Choroid plexus epithelial cell (primary cell): ENCODE measurements at places on chromosomes 6 and 20.

GRCh38 chr6:169424149-169424804 is 170.6 kb upstream of the THBS2 start:
- DNase-seq: no peak

DNA sequence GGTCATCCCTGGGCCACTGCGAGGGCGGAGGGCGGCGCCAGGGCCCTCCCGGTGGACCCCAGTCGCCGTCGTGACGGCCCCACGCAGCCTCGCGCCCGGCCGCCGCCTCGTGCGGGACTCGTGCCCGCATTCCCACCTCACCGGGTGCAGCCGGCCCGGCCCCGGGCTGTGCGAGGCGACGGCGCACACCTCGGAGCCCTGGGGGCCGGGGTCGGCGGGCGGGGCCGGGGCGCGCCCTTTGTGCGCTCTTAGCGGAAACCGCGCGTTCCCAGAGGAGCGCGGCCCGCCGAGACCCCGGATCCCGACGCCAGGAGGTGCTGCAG is 5.5 kb upstream of the DLL1 start:
- no peak for DNase-seq

DNA sequence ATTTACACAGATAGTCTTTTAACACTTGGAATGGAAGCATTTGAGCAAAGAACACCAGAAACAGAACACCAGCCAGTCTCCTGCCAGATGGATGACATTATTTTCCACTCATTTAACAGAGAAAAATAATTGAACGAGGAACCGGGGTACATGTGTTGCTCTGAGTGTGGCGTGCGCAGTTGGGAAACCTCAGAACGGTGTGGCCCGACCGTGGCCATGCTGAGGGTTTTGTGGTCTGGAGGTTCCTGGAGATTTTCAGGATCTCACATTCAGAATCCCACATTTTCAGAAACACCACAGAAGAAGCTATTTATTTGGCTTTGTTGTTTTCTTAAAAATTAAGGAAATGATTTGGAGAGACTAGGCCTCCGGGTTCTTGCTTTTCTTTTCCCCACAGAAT is 126.9 kb upstream of the QKI start:
- DNase-seq: no peak

DNA sequence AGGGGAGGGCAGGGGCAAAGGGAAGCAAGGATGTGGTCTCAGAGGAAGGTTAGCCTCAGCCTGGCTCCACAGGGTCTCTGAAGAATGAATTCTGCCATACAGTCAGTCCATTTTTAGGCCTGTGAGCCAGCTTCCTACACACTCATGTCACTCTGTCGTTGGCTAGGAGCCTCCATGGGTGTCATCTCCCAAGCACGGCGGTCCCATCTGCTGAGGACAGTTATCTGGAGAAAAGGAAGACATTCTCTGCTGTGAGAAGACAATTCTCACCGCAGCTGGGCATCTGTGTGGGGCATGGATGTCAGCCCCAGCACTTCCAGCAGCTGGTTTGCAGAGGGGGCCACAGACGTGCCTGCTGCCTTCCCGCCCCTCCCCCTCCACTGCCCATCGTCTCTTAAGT is 167.6 kb downstream of the LINC00237 start:
- no peak for DNase-seq

- DNase-seq: no peak
Observed at GRCh38 chr6:107105511-107106116, 9.7 kb downstream of the BEND3 start.

- no peak for DNase-seq
Observed at GRCh38 chr6:137020776-137021175, 24.0 kb downstream of the IL20RA start.

- DNase-seq: peak; percentile 92
Observed at GRCh38 chr6:27772261-27773001, 139.8 kb downstream of the OR2B2 start.

GRCh38 chr6:137884149-137884909 is 17.3 kb downstream of the TNFAIP3 start:
- no peak for DNase-seq

- no peak for DNase-seq
Observed at GRCh38 chr6:107894809-107895396, 63.1 kb downstream of the SEC63 start.

GRCh38 chr20:41081276-41081814 is 52.7 kb downstream of the TOP1 start:
- peak; percentile 90 for DNase-seq

DNA sequence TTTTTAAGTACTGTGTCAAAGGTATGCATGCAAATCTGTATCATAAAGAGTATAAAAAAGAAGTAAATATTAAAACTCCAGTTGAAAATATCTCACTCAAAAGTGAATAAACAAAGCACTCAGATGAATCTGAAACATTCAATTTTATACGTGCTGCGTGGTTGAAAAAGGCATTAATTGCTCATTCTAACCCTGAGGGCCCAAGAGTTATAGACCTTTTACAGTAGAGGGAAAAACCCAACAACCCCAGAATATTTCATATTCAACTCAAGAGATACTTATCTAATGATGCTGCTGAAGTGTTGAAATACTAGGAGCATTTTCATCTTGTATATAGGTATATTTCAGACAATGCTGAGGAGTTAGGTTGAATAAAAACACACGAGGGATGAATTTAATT is 862.8 kb upstream of the CITED2 start:
- DNase-seq: no peak

GRCh38 chr6:130624046-130624445 is 203.2 kb upstream of the SMLR1 start:
- DNase-seq: peak; percentile 72

DNA sequence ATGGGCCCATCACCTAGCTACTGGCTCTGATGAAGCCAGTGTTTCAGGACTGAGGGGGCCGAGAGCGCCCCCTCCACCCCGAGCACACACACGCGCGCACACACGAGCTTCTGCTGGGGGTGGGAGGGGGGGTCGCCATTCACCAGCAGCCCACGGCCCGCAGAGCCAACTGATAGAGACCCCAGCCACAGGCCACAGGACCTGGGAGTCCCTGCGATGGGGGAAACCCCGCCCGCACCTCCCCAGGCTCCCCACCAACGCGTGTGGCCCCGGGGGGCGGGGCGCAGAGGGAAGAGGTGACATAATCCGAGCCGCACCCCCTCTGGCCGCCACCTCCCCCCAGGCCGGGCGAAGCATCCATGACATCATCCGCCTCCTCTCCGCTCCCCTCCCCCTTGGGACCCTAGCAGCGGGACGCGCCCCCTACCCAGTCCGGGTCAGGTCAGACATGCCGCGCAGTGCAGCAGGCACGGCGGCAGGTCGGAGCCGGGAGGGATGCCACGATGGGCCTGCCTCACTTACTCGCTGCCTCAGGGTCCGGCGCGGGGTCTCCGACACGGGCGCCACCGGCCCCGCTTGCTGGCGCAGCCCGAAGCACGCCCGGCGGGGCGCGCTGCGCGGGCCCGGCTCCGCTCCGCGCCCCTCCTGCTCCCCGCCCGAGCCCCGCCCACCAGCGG is at the start of gene LZTS3:
Gene LZTS3, minus strand, starts transcription at position 617 of the 677 bp plus-strand sequence. CDS start 6,386 bp downstream, outside the sequence.
- DNase-seq: peak; percentile 48

GRCh38 chr6:77425671-77426070 is 37.6 kb downstream of the HTR1B start:
- peak; percentile 62 for DNase-seq

DNA sequence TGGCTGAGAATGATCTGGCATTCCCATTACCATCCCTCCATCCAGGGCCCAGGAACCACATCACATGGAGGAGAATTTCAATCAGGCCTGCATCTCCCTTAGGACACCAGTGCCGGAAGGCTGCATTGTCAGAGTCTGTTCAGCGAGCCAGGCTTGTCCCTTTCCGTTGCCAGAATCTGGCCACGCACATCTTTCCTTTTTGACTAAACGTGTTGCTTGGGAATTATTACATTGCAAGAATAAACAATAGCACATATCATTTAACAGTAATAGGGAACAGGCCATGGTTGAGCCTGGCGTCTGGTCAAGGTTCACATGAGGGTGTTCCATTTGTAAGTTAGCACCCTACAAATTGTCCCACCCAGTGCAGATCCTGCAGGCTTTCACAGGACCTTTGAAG is 42.8 kb downstream of the SOBP start:
- no peak for DNase-seq

GRCh38 chr6:55494411-55494810 is 84.6 kb downstream of the HMGCLL1 start:
- DNase-seq: no peak

DNA sequence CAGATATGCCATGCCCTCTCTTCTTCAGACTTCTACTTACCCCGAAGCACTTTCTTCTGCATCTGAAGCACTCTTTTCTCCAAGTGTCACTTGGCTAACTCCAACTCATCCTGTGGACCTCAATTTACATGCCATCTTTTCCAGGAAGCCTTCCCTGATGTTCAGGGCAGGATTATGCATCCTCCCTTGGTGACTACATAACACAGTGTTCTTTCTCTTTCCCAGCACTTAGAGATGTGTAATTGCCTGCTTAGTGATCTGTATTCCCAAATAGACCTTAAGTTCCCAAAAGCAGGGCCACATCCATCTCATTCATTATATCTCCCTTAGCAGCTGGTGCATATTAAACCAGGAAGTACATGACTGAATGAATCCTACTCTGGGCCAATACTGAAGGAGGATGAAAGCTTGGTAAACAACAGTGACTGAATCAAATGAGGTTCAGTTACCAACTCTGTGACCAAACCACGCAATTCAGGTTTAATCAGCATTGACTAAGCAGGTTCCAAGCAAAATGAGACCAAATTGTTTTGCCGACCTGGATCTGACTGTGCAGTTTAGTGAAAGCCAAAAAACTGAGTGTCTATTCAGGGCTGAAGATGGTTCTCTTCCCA is 121.4 kb upstream of the TCF21 start:
- DNase-seq: no peak

GRCh38 chr6:44837741-44838140 is 450.2 kb downstream of the CDC5L start:
- DNase-seq: no peak

- DNase-seq: no peak
Observed at GRCh38 chr6:1702580-1703051, 92.9 kb downstream of the FOXC1 start.

DNA sequence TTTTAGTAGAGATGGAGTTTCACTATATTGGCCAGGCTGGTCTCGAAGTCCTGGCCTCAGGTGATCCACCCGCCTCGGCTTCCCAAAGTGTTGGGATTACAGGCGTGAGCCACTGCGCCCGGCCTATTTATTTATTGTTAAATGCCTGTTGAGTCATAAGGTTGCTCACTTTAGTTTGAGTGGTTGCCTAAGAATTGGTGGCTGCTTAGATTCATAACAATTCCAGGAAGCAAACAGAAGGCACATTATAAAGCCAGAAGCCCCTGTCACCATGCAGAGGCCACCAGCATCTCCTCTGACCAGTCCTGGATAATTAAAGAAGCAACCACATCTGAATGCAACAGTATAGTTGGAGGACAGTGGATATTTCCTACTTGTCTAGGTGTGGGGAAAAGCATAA is 24.0 kb upstream of the ARMH2 start:
- DNase-seq: peak; percentile 55

DNA sequence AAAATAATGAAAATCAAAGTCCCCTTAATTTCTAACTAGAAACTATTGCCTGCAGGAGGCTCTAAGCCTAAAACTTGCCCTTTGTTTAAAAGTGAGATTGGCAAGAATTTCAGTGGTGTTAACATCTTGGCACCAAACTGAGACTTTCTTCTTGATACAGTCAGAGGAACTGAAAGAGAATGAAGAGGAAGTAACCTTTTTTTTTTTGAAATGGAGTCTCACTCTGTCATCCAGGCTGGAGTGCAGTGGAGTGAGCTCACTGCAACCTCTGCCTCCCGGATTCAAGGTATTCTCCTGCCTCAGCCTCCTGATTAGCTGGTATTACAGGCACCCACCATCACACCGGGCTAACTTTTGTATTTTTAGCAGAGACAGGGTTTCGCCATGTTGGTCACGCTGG is 3.6 kb downstream of the DOP1A start:
- no peak for DNase-seq

DNA sequence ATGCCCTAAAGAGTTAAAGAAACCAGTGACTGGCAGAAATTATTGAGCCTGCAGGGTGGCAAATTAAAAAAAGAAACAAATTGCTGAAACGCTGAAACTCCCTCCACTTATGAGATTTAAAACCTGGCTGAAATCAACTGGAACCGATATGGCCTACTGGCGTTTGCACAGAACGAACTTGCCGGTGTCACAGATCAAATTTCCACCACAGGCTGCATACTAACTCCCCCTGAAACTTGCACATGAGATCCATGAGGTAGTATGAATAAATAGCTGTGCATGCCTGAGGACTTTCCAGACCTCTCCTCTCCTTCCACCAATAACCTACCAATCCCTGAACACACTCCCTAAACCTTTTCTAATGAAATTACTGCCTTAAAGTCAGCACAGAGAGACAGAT is 150.4 kb downstream of the RNGTT start:
- DNase-seq: peak; percentile 13

GRCh38 chr20:8304124-8304816 is 172.2 kb downstream of the PLCB1 start:
- peak; percentile 16 for DNase-seq

DNA sequence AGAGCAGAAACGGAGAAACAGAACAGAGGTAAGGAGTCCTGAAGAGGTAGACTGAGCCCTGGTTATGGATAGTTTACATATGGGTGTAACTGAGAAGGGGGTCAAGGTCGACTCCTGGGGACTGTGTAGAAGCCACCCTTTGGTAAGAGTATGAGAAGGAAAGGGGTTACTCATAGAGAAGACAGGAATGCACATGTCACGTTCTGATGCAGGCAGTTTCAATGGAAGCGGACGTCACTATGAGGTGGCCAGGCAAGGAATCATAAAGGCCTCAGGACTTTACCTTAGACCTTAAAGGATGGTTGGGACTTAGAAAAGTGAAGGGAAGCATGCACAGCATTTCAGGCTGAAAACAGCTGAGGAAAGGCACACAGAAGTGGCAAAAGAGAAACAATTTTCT is 25.1 kb downstream of the RGS17 start:
- DNase-seq: no peak

DNA sequence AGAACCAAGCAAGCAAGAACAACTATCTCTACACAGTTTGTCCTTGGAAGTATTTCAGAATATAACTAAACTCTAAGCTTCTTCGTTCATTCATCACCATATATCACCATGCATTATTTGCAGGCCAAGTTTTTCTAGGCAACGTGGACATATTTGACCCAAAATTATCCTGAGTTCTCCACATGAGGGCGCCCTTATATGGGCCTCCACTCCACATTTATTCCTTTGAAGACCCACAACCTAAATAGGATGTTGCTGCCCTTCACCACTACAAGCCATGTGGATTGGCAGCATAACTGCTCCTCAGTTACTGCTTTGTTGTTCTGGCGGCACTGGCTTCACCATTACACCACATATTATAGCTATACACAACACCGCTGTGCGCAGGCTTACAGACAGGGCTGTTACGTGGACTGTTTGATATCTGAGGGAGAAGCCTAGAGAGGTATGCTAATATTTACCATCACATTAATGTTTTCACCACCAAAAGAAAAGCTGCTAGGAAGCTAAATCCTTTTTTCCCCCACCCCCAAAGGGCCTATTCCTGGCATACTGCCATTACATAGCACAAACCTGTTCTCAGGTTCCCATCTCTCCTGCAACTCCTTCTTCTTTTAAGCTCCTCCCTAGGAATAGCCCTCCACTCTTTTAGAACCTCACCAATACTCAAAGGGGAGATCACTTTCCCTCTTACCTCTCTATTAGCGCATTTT is 411.7 kb downstream of the C6orf118 start:
- no peak for DNase-seq
